ENCODE measurements at places on chromosomes 3 and 15.

GRCh38 chr15:75578948-75579920 lies at the start of gene PTPN9:
PTPN9 (minus strand) TSS chr15:75579315; CDS start chr15:75578776, 539 bp downstream.
- DNase-seq: peak; percentile 81

DNA sequence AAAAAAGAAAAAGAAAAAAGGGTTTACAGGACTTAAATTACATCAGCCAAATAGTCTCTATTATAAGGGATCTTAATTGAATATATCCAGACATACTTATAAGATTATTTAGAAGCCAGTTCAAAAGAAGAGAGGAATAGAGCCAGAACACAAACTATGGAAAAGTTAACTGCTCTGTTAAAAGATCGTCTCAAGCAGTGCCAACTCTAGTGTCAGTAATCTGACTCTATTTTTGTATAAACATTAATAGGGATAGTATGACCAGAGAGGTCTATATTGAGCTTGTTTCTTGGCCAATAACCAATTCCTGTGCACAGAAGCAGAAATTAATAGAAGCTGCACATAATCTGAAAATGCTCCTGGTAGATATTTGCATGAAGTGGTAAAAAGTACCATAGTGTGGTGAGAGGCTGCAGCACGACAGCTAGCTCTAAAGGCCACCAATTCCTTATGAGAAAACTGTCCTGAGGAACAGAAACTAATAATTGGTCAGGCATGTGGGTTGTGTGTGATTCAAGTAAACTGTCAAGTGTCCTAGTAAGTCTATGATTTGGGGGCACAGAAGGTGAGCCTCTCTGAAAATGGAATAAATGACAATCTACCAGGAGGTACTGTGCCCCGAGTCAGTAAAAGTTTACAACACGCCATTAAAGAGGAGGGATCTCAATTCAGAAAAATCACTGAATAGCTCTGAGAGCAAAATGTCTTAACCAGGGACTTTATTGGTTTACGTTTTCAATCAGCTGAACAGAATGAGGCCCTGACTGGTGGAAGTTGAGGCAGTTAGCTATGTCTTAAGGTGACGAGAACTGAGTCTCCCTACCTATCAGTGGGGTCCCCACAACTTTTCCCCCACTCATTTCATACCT lies 51.5 kb upstream of the NANOGP8 start:
- no peak for DNase-seq

- DNase-seq: no peak
These were observed 122.9 kb downstream of the NSUN3 start for GRCh38 chr3:94185753-94186152.

DNA sequence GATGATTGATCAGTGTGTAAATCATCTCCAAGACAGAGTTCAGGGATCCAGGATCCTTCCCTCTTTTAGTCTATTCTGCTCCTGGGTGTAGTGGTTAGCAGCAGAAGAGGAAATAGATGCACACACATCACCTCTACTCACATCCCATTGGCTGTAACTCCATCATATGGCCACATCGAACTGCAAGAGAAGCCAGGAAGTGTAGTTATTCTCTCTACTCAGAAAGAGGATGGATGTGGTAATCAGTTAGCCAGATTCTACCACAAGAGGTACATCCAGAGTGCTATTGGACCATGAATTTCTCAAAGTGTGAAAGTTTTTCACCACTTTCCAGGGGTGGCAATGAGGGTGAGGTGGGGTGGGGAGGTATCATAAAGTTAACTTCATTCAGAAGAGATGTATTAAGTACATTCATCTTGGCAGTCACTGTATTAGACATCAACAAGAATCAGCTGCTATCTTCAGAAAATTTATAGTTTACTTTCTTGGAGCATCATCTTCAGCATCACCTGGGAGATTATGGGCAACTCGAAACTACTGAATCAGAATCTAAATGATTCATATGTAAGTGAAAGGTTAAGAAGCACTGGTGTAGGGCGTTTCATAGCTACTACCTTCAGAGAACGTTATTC lies 60.6 kb upstream of the GAP43 start:
- DNase-seq: no peak

- no peak for DNase-seq
These were observed 103.0 kb downstream of the MYLK start for GRCh38 chr3:123781138-123781537.

GRCh38 chr3:4972652-4973643 lies 6.3 kb upstream of the BHLHE40 start:
- no peak for DNase-seq

- peak; percentile 49 for DNase-seq
These were observed 574 bp downstream of the SLC38A3 start for GRCh38 chr3:50205413-50206276.

DNA sequence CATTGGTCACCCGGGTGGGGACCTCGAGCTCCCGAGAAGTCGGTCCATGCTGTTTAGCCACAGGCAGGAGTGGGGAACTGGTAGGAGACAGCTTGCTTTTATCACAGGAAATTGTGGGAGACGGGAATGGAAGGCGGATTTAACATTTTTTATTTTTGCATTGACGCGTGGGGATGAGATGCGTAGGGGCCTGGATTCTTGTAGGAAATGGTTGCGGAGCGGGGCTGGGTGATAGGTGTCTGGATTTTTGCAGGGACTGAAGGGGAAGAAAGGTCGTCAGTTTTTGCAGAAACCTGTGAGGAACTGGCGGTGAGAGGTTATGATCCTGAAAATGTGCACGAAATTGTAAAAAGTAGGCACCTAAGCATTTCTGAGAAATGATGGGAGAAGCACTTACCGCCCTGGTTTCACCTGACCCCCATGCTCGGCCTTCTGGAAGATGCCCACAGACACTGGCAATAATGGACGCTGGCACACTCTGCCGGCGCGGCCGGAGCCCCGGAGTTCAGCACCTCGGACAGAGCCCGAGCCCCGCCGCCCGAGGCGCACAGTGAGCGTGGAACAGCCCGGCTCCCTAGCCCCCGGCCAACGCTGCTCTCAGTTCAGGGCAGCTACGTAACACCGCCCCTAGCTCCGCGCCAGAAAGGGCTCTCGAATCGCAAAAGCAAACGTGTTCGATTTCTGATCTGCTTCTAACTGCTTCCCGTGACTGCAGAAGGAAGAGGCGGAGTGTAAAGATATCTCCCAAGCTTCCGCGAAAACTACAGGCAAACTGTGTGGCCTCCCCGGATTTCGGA lies 928 bp downstream of the ANKRD34C start:
- peak; percentile 24 for DNase-seq

- DNase-seq: no peak
These were observed 7.7 kb upstream of the FGD5 start for GRCh38 chr3:14810801-14811661.

DNA sequence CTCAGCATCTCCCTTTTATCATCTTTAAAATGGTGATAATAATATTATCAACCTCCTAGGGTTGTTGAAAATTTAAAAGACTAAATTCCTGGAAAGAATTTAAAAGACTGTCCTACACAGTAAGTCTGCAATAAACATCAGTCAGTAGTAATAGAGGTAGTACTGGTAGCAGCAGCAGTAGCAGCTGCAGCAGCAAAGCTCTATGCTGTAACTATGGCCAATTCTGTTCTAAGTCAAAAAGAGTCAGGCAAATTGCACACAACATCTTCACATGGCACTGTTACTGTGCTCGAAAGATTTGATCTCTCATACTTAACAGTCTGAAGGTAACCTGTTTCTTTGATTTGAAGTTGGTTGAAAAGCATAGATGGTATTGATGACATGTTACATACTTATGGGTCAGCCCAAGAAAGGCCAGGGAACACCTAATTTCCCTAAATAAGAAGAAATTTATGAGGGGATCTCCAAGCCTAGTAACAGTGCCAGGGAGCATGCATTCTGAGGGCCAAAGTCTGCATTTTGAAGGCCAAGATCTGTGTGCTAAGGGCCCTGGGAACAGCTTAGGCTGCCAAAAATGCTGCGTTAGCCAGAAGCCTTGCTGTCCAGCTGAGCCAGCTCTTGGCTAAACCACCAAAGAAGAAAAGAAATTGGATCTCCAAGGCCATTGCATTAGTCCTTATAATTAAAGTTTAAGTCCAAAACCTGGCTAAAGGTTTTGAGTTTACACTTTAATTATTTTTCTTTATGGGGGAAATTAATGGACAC lies 68.2 kb downstream of the SIDT1 start:
- no peak for DNase-seq

DNA sequence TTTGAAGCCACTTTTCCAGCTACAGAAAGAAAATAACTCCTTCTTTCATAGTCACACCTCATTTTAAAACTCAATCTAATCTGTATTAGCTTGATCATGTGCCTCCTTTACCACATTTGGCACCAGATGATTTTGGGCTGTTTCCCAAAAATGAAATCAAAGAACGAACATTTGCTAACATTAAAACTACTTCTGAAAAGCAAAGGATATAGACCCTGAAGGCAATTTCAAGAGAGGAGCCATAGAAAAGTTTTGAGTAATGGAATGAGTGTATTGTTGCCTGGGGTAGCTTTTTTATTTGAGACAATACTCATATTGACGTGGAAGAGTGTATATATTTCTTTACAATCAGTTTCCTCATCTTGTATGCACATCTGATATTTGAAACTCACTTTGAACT lies 152.8 kb upstream of the TBL1XR1 start:
- DNase-seq: no peak

DNA sequence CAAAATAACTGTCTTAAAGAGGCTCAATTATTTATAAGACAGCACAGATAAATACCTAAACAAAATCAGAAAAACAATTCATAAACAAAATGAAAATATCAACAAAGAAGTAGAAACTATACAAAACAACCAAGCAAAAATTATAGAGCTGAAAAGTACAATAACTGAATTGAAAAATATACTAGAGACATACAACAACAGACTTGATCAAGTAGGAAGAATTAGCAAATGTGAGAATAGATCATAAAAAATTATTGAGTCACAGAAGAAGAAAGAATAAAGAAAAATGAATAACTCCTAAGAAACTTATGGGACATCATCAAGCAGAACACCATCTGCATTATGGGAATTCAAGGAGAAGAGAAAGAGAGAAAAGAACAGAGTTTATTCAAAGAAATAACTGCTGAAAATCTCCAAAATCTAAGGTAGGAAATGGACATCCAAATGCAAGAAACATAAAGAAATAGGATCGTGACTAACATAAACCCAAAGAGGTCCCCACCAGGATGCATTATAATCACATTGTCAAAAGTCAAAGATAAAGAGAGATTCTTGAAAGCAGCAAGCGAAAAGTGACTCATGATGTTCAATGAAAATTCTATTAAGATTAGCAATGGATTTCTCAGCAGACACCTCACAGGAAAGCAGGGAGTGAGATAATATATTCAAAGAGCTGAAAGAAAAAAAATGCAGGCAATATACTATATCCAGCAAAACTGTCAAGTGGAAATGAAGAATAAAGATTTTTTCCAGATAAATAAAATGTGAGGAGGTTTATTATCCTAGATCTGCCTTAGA lies 85.9 kb downstream of the DCLK3 start:
- DNase-seq: no peak

- DNase-seq: no peak
These were observed 69.1 kb upstream of the TNFAIP8L3 start for GRCh38 chr15:51163843-51164242.

- DNase-seq: no peak
These were observed 277.9 kb upstream of the NR2F2 start for GRCh38 chr15:96052572-96053030.

DNA sequence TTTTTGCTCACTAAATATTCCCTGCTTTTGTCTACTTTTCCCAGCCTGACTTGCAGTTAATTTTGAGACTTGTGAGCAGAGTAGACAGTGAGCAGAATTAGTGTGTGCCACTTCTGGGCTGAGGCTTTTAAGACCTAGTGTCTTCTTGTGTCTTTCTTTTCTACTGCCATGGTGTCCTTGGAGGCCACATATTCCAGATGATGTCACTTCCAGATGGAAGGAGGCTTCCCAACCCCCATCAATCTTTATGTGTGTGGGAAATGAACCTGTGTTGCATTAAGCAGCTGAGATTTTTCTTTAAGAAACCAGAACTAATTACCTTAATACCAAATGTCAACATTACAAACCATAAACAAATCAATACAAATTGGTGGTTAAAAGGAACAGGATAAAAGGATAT lies 774.7 kb upstream of the ROBO1 start:
- no peak for DNase-seq

DNA sequence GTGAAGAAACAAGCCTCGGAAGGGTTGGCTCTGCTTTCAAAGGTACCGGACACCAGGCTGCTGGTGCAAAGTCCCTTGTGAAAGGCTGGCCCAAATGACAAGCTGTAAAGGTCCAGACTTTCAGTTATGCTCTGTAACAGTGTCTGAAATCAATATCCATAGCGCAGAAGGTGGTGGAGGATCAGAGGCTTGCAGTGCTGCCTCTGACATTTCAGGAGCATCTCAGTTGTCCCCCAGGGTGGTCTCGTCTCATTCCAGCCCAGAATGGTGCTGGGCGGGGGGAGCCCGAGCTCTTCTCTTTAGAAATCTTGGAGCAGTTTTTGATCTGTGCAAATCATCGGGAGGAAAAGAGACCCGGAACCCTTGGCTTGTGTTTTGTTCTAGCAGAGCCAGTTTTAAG lies 402.3 kb upstream of the RGMA start:
- no peak for DNase-seq

DNA sequence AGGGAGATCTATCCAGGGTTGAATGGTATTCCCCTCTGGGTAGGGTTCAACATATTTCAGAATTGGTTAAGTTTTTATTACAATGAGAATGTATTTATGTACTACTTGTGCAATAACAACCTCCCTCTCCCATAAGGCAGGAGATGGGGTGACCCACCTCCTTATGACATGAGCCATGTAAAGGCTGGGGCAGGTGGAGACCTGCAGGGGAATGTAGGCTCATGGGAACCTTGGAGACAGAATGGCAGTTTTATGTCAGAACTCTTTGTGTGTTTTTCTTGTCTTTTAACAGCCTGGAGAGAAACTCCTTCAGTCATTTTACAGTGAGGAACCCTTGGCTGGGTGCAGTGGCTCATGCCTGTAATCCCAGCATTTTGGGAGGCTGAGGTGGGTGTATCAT lies 24.6 kb upstream of the INSYN1 start:
- DNase-seq: no peak

DNA sequence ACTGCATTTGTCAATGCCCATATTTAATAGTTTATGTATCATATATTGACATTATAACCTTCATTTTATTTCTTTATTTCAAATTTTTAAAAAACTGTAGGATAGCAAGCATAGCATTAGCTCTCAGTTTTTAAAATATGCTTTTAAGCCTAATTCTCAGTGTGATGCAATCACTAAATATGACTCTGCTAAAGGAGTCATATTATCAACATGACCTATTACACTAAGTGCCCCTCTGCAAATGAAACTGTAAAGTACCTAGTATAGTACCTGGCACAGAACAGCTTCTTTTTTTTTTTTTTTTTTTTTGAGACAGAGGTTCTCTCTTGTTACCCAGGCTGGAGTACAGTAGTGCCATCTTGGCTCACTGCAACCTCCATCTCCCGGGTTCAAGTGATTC lies 179.4 kb upstream of the CGNL1 start:
- no peak for DNase-seq

DNA sequence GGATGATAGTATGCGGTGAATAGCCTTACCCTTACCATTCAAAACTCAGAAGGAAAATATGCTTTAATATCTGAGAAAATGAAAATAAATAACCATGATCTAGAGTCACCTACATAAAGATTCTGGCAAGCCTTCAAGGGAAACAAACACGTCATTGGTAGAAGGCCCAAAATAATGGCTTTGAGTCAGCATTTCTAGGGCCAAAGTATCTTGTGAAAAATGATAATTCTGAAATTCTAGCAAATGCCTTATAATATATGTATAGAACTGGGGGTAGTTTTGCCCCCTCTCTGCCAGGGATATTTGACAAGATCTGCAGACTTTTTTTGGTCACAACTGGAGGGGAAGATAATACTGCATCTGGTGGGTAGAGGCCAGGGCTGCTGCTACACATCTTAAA lies 15.4 kb downstream of the PLSCR1 start:
- DNase-seq: no peak

GRCh38 chr3:34155666-34156065 lies 357.2 kb downstream of the PDCD6IP start:
- no peak for DNase-seq

GRCh38 chr3:125435231-125435630 lies 60.1 kb upstream of the ZNF148 start:
- DNase-seq: no peak

Measured in psoas muscle (tissue), 8 donors.